Bronchial epithelial cell (primary cell): ENCODE measurements at places on chromosomes 4 and X. TPM values are rescaled to one million over a fixed set of nuclear protein-coding genes. Genes with fewer than 3 reads are reported as not detected.
A peak's percentile ranks its signal among the peaks of the same experiment; 100 is the strongest.

The UNC5C gene
- not detected in 2 replicates for total RNA-seq

The GYG2 gene
- under 0.01 and 0.26 TPM in 2 replicates for total RNA-seq

- peak; percentile 88 for DNase-seq
Observed at GRCh38 chr4:69649629-69650028, 3.4 kb downstream of the UGT2A1 start.

GRCh38 chrX:107207089-107207488, 678 bp downstream of the DNAAF6 start:
- DNase-seq, result no peak

- no peak for DNase-seq
Observed at GRCh38 chrX:8783097-8783713, 18.0 kb downstream of the FAM9A start.

The PHOX2B gene
- not detected in 2 replicates for total RNA-seq

DNA sequence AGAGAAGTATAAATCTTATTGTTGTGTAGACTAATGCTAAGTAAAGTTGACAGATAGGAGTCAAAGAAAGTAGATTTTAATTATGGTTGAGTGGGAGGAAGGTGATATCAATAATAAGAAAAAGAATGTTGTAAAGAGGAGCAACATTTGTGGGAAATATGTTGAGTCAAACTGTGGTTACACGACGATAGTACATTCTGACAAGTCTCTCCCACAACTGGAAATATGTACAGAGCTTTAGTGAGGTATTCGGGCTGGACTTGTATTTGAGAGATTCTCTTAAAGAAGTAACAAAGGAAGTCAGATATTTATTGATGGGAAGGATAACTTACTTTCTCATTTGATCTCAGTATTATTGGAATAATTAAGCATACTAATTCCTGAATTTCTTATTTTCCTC, 525.3 kb upstream of the MAGEB2 start:
- no peak for DNase-seq

The SHOX gene
- total RNA-seq, result not detected in 2 replicates

GRCh38 chrX:10612215-10612614, 8.2 kb downstream of the MID1 start:
- DNase-seq, result peak; percentile 74

DNA sequence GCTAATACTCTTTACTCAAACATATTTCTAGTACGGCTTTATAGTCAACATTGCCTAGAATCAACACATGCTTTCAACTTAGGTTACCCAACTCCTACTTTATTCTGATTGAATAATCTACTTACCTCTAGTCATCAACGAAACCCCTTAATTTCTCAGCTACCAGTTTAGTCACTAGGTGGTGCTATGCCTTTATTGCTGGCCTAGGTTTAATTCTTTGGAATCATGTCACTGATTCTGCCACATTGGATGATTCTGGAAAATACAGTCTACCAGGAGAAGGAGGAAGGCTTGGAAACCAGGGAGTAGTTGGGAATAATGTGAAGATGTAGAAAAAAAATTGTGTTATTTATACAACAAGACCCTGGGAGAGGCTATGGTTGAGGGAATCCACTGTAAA, 167.7 kb downstream of the DCAF12L2 start:
- DNase-seq, result no peak

GRCh38 chrX:70437011-70437410, 7.6 kb upstream of the DLG3 start:
- DNase-seq, result peak; percentile 23

The COL4A6 gene
- total RNA-seq, result 21.1 and 23.4 TPM in 2 replicates

GRCh38 chr4:95411371-95412088, 137.2 kb downstream of the UNC5C start:
- DNase-seq, result no peak

The DOCK11 gene
- 0.26 and 0.38 TPM in 2 replicates for total RNA-seq

GRCh38 chrX:69216911-69217310, 51.7 kb upstream of the PJA1 start:
- DNase-seq, result no peak

- DNase-seq, result no peak
Observed at GRCh38 chr4:151100531-151100930, 1.1 kb downstream of the RPS3A start.

The NIPAL1 gene
- total RNA-seq, result 6.6 and 9.3 TPM in 2 replicates

- no peak for DNase-seq
Observed at GRCh38 chr4:79209822-79210635, 115.8 kb downstream of the NAA11 start.

DNA sequence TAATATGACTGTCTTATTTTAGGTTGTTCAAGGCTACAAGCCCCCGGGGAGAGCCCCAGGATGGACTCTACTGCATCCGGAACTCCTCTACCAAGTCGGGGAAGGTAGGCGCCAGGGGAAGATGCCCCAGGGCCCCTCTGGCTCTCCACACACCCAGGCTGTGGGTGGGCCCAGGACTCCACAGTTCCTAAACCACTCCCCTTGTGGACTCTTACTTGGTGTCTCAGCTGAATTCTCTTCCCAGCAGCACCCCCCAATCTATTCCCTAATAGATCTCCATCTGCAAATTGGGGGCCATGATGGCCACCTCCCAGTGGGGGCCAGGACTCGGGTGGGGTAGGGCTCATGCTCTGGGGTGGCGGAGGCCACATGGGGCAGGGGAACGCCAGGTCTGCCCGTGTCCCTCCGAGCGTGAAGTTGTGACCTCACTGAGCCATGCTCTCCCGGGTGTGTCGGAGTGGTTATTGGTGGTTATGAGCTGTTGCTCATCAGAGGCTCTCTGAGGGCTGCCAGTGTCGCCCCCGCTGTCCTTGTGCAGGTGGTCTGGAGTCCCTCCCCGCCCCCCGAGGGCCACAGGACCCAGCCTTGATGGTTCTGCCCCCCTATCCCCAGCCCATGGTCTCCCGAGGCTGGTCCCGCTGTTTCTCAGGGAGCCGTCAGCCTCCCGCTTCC, 11.2 kb upstream of the ADD1 start:
- no peak for DNase-seq

GRCh38 chrX:45353456-45353855, 152.8 kb upstream of the DIPK2B start:
- no peak for DNase-seq

The HSFX3 gene
- total RNA-seq, result not detected in 2 replicates

DNA sequence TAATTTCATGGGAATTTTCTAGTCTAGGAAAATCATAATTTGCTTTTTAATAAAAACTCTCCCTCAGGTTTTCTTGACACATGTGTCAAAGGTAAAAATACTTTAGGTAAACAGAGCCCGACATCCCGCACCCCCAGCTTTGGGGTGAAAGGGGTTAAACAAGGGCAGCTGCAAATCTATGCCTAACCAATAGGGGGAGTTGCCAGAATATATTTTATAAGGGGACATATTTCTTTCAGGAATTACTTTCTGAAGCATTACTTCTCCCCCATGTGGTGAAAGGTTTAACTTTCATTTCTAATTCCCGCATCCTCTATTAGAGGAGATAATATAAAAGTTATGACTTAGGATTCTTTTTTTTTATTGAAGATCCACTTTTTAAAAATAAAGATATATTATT, 53.9 kb upstream of the HEPH start:
- DNase-seq, result peak; percentile 23

DNA sequence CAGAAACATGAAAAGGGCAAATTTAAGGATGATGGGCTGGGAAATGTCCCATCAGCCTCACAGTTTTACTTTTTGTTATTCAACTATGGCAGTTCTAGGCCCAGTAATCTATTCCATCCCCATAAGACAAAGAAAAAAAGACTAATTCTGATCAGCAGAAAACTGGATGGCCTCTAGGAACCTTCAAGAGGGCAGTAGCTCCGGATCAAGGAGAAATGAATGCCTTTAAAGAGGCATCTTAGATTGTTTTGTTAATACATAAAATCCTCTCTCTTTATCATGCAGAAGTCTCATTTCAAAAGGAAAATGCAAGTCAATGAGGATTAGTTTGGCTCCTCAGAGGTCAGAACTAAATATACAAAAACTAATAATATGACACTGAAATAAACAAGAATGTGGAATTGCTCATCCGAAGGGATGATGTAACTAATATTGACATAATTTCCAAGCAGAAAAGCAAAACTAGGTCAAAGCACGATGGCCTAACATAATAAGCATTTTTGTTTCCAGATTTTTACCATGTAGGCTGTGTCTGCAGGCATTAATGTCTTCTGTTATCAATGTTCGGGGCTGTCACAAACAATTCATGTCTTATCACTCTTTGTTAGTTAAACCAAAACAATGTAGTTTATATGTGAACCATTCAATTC, 8.8 kb downstream of the MID1 start:
- DNase-seq, result no peak

DNA sequence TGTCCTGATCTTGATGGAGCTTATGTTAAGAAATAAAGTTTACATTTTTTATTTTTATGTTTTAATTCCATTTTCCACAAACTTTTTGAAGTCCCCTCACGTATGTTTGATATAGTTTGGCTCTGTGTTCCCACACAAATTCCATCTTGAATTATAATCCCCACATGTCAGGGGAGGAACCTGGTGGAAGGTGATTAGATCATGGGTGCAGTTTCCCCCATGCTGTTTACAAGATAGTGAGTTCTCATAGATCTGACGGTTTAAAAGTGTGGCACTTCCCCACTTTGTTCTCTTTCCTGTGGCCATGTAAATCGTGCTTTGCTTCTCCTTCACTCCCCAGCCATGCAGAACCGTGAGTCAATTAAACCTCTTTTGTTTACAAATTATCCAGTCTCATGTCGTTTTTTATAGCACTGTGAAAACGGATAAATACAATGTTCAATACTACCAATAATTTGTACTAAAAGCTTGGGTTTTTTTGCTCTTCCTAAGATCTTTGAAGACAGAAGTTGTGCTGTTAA, 89.8 kb downstream of the PAPSS1 start:
- no peak for DNase-seq
